Right forelimb (tissue), 1 donor: ENCODE measurements at places on chromosomes 1 and 21.

DNA sequence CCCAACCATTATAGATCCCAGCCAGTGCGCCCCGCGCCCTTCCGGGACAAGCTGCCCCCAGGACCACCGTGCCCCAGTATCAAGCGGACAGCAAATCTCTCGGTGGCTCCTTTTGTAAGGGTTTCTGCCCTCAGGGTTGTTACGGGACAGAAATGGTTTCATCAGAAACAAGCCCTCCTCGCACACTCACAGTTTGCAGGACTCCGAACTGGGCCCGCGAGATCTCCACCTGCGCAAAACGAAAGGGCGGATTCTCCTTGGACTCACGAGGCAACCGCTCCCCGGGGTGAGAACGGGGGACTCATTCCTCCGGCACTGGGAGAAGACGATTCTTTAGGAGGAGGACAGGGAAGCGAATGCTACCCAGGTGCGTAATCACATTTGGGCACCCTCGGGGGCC lies 51.1 kb upstream of the H6PD start:
- no peak for DNase-seq

- DNase-seq: no peak
Observed at GRCh38 chr1:8472668-8473067, 154.8 kb downstream of the SLC45A1 start.

GRCh38 chr1:37719572-37720195 lies 27.4 kb downstream of the CDCA8 start:
- DNase-seq: no peak

- no peak for DNase-seq
Observed at GRCh38 chr1:174222166-174222949, 63.0 kb downstream of the RABGAP1L start.

DNA sequence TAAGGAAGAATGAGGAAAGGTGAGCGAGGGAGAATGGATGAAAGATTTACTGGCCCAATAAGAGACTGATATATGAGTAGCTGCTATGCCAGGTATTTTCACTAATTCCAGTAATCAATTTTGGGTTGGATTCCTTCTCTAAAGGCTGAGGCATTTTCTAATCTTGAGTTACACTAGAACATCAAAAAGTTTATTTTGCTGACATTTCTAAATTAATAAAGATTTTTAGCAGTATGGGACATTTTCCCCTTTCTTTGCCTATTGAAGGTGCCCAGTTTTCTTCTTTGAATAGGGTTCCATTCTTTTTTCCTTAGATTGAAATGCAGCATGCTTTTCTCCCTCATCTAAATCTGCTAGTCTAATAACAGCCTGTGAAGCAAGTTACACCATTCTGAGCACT lies 52.9 kb downstream of the ZNHIT6 start:
- DNase-seq: no peak

GRCh38 chr21:45149021-45149420 lies 74.6 kb downstream of the ADARB1 start:
- peak; percentile 28 for DNase-seq

DNA sequence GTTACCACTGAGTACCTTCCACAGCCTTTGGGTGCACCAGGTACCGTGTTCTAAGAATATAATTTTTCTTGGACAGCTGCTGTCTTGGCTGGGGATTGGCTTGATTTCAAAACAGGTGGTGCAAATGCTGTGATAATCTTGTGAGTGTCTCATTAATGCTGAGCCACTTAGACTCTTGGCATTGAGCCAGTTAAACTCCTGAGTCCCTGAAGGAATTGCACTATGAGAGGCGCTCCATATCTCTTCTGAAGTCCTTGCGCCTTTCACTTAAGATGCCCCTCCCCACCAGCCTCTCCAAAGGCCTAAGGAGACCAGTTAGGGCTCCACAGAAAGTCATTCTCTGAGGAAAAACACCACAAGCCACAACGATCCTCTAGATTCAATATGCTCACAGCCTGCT lies 51.0 kb downstream of the BACH1 start:
- DNase-seq: no peak

DNA sequence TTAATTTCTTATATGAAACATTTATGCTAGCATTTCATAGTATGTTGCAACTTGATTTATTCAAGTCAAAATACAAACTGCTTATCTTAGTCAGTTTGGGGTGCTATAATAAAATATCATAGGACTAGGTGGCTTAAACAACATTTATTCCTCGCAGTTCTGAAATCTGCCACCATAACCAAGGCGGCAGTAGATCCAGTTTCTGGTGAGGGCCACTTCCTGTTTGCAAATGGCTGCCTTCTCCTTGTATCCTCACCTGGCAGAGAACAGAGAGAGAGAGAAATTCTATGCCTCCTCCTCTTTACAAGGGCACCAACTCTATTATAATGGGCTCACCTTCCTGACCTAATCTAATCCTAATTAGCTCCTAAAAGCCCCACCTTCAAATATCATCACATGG lies 76.1 kb upstream of the RGS2 start:
- DNase-seq: no peak

- DNase-seq: peak; percentile 88
Observed at GRCh38 chr1:109776911-109777310, 13.2 kb upstream of the EPS8L3 start.

- DNase-seq: no peak
Observed at GRCh38 chr1:5917591-5918274, 74.5 kb downstream of the NPHP4 start.

GRCh38 chr1:25858494-25858893 lies 763 bp downstream of the AUNIP start:
- DNase-seq: no peak

GRCh38 chr1:32919811-32920733 lies 18.9 kb upstream of the TMEM54 start:
- DNase-seq: no peak

- DNase-seq: no peak
Observed at GRCh38 chr1:181131255-181131941, 42.9 kb downstream of the IER5 start.

- no peak for DNase-seq
Observed at GRCh38 chr1:207428783-207429182, 25.3 kb upstream of the CR2 start.

DNA sequence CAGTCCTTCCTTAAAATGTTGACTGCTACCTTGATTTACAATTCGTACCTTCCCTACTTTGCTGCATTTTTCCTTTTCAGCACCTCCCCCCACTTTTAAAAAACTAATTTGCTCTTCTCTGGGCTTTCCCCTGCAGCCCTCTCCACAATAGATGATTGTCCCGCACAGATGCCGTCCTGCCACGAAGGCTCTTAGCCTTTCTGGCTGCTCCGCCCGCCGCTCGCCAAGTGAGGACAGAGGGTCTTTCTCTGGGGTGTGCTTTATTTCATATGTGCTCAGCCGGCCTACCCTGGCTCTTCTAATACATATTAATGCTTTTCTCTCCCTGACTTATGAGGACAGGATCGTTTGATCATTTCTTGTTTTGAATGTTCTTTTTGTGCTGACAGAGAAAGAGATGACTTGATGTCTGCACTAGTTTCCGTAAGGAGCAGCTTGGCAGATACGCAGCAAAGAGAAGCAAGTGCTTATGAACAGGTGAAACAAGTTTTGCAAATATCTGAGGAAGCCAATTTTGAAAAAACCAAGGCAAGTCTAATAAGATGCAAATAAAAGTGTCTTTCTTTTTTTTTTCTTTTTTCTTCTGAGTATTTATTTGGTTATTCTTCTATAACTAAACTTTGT lies 60.6 kb downstream of the SDCCAG8 start:
- DNase-seq: no peak

GRCh38 chr1:116948046-116948445 lies 38.3 kb downstream of the PTGFRN start:
- peak; percentile 37 for DNase-seq

DNA sequence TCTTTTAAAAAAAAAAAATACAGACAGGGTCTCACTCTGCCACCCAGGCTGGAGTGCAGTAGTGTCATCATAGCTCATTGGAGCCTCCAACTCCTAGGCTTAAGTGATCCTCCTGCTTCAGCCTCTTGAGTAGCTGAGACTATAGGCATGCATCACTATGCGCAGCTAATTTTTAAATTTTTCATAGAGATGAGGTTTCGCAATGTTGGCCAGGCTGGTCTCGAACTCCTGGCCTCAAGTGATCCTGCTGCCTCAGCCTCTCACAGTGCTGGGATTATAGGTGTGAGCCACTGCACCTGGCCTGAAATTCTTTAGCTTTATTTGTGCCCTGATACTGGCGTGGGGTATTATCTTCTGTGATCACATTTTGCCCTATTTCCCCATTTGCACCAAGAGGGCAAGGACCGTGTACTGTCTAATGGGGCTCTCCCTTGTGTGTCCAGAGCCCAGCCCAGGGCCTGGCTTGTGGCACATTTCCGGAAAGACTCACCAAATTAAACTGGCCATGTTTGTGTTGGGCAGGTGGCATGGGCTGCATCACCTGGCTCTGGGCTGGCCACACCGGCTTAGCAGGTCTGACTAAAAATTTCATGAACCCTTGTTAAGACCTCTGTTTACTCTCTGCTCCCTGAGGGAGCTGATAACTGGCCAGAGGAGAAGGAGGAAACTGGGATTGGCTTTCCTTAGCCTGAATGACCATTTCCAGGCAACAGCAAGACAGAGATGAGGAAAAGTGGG lies 32.2 kb downstream of the TRIM62 start:
- no peak for DNase-seq

GRCh38 chr1:207814469-207814868 lies 62.6 kb downstream of the CD46 start:
- no peak for DNase-seq

DNA sequence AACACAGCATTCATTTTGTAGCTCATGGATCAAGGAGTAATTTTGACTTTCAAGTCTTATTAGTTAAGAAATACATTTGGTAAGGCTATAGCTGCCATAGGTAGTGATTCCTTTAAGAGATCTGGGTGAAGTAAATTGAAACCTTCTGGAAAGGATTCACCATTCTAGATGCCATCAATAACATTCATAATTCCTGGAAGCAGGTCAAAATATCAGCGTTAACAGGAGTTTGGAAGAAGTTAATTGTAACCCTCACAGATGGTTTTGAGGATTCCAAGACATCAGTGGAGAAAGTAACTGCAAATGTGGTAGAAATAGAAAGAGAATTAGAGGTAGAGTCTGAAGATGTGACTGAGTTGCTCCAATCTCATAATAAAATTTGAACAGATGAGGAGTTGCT lies 216.6 kb downstream of the GREM2 start:
- no peak for DNase-seq

DNA sequence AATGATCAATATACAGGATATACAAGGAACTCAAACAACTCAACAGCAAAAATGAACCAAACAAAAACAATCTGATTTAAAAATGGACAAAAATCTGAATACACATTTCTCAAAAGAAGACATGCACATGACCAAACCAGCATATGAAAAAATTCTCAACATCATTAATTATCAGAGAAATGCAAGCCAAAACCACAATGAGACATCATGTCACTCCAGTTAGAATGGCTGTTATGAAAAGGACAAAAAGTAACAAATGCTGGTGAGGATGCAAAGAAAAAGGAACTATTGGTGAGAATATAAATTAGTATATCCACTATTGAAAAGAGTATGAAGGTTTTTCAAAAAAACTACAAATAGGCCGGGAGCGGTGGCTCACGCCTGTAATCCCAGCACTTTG lies 42.0 kb downstream of the FCRL3 start:
- no peak for DNase-seq

DNA sequence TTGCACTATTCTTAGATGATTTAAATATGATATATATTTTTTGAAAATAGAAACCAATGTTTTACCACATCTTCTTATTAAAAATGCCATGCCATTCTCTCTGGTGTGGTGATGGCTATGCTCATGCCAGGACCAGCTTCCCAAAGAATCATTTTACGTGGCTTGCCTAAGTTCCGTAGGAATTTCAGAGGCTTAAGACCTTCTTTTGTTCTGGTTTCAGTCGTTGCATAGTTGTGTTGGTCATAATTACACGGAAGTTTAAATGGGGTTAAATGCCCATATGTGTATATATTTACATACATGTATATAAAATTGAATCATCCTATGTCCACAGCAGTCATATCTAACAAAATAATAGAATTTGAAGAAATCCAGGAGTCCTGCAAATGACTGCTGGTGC lies 78.7 kb upstream of the PLPPR5 start:
- no peak for DNase-seq

DNA sequence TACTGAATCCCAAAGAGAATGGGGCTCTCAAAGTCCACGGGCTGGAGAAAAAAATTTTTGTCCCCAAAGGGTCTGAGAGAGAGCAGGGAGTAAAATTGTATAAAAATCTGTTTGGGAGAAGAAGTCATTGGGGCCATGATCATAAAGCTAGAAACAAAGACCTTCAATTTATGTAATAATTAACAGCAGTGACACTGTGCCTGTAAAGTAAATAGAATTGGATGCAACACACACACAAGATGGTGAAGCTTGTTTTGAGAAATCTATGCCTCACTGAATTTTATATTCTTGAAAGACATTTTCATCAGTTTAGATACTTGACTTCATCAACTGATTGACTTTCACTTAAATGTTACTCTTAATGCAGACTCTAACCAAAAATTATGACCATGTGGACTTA lies 600.5 kb upstream of the ADAMTS5 start:
- DNase-seq: no peak
